Activated CD4-positive, alpha-beta T cell treated with anti-CD3 and anti-CD28 coated beads, Interleukin-2, amount 50 U/mL, for 1 hour (primary cell): ENCODE measurements at places on chromosomes 1 and 21.

DNA sequence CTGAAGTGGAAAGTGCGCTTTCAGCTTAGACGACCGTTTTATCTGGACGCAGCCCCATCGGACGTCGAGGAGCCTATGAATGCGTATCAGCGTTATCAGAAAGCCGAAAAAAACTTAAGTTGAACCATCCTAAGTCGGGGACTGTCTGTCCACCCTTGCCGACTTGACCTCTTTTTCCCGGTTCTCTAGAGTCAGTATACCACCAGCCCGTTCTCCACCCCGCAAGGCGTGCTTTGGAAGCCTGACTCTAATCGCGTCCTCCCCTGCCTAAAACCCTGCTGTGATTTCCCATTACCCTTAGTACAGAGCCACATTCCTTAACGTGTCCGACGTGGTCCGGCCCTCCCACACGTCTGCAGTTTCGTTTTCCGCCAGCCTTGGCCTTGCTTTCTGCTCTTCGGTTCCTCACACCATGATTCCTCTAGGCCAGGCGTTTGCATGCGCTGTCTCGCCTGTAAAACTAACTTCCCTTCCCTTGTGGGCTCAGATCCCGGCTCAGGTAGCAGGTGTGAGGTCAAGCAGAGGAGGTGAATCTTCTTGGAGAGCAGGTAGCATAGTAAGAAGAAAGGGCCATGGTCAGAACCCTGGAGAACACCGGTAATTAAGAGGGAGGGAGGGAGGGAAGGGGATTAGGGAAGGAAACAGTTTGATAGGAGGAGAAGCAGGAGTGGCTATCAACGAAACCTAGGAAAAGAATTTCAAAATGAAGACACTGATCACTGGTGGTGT, 865 bp downstream of the ADPRS start:
- no peak for DNase-seq

GRCh38 chr1:30930631-30931173, 22.1 kb upstream of the SDC3 start:
- no peak for DNase-seq

DNA sequence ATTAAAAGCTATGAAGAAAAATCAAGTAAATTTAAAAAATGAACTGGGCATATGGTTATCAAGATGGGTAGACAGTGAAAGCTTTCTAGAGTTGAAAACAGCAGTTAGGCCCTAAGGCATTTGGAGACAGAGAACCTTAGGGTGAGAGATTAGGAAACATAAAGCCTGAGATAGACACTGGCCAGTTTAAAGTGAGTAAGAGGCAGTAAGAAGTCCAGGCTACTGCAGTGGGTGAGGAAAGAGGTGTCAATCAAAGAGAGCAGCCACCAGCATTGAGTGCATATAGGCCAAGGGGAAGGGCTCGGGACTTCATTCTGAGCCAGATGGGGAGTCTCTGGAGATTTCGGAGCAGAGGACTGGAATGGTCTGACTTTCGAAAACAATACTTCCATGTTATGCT, 1360.5 kb upstream of the ADGRL4 start:
- no peak for DNase-seq

- DNase-seq = no peak
Measured at GRCh38 chr1:147676311-147677085, 6.2 kb upstream of the ACP6 start.

DNA sequence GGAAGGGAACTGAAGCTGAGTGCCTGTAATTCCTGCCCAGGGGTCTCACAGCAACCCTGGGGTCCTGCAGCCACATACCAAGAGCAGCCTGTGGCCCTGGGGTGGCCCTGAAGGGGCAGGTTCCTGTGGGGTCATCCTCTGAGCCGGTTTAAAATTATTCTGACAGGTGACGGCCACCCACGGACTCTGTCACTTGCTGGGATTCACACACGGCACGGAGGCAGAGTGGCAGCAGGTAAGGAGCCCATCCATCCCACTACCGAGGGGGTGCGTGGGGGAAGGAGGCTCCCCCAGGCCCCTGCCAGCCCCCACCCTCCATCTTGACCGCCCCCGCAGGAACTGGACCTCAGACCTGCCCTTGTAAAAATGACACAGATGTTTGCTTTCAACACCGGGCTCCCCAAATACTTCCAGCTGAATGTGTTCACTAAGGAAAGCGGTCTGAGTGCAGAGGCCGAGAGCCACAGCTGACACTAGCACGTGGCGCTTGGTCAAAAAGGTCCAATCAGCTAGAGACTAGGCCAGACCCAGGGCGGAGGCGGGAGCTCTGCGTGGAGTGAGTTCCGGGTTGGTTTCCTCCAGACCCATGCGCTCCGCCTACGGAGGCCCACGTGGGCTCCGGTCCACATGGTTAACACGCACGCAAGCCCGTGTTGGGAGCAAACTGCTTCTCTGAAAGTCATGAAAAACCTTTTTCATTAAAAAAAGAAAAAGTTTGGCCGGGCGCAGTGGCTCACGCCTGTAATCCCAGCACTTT, 10.0 kb downstream of the YBEY start:
- peak; percentile 43 for DNase-seq

GRCh38 chr1:31672986-31673385, 28.3 kb upstream of the PEF1 start:
- no peak for DNase-seq

DNA sequence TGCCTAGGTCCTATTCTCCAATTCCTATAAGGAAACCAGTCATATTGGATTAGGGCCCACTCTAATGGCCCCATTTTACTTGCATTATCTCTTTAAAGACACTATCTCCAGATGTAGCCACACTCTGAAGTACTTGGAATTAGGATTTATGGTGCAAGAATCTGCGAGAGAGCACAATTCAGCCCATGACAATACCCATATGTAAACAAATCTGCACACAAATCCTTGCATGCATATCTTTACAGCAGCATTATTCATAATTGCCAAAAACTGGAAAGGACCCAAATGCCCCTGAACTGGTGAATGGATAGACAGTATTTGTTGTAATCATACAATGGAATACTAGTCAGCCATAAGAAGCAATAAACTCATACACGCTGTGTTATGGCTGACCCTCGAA, 229.8 kb upstream of the ADAMTS5 start:
- no peak for DNase-seq

- DNase-seq = no peak
Measured at GRCh38 chr1:40944326-40944725, 35.2 kb upstream of the CTPS1 start.

GRCh38 chr21:26140926-26141325, 29.6 kb downstream of the APP start:
- no peak for DNase-seq

DNA sequence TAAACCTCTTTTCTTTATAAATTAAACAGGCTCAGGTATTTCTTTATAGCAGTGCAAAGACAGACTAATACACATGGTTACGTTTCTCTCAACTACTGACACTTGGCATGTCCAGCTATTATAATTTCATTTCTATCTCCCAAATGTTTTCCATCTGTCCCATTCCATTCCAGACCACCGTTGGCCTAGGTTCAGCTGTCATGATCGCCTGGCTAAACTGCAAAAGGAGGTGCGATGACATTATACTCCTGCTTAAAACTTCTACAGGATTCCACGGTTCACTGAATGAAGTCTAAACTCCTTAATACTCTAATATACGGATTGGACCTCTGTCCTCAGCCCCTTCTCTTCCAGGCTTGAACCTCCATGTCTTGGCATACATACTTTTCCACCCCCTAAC, 72.1 kb downstream of the RERE start:
- no peak for DNase-seq

DNA sequence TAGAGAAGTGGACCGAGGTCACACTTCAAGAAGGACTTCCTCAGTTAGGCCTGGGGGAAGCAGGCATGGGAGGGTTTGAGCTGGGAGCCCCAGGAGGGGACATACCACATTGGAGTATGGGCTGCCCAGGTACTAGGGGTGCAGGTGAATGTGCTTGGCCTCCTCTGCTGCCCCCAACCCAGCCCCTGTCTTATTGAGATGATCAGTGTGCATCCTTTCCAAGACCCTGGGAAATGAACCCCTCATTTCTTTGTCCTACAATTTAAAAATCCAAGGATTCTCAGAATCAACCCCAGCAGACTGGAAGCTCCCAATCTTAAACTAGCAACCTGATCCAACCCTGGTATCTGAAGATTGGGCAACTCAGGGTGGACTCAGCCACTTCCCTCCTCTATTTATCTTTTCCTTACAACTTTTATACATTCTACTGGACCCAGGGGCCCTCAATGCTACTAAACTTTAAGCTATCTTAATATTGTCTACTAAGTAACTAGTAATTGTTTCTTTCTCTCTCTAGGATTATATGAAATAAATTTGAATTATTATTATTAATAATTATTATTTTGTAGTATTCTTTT, 9.1 kb downstream of the MEX3A start:
- DNase-seq = no peak

DNA sequence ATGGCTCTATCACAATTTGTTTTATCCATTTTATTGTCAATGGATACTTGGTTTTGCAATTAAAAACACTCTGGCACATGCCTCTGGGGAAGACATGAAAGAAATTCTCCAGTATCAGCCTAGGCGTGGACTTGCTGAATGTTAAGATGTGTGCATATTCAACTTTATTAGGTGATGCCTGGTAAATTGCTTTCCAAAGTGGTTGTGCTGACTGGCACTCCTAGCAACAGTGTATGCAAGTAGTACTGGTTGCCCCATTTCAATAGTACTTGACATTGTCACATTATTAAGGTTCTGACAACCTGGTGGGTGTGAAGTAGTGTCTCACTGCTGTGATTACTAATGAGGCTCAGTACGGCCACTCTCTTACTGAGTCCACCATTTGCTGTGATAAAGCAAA, 48.1 kb downstream of the BEND5 start:
- no peak for DNase-seq

GRCh38 chr1:106960412-106960811, 96.1 kb upstream of the PRMT6 start:
- DNase-seq = no peak

- DNase-seq = no peak
Measured at GRCh38 chr1:187212377-187212776, 383.6 kb downstream of the PLA2G4A start.

DNA sequence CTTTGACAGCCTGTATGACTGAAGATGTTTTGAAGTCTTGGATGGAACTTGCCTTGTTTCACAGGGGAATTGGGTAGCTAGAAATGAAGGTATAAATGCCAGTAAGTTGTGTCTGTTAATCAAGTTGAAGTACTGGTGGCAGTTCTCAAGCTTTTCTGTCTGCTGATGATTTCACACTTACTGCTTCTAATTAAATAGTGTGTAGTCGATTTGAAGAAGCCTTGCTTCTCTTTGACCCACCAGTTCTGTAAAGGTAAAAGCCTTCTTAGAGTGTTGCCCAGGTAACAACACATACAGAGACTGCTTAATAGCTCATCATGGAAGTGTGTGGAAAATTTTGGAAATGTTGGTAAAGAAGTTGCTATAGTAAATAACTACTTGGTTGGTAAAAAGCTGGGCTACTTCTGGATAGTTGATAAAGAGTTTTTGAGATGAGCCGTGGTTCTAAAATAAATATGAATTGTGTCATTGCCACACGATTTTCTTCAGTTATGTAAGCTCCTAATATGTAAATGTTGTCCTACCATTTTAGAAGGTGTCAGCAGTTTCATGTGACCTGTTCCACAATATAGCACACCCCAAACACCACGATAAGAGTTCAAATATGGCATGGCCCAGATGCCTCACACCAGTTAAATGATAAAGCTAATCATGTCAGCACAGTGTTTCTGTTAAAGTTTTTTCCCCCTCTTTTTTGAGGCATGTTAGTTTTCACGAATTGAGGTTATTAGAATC, 7.4 kb downstream of the RABGAP1L start:
- DNase-seq = no peak

GRCh38 chr1:21490774-21491487, 18.3 kb upstream of the ALPL start:
- DNase-seq = no peak

- peak; percentile 9 for DNase-seq
Measured at GRCh38 chr1:59699227-59699847, 115.4 kb upstream of the HOOK1 start.

- DNase-seq = no peak
Measured at GRCh38 chr1:152179566-152179965, 20.5 kb upstream of the RPTN start.

GRCh38 chr1:7315316-7315715, 455.8 kb upstream of the VAMP3 start:
- no peak for DNase-seq

- no peak for DNase-seq
Measured at GRCh38 chr1:227357171-227357926, 39.1 kb upstream of the CDC42BPA start.

DNA sequence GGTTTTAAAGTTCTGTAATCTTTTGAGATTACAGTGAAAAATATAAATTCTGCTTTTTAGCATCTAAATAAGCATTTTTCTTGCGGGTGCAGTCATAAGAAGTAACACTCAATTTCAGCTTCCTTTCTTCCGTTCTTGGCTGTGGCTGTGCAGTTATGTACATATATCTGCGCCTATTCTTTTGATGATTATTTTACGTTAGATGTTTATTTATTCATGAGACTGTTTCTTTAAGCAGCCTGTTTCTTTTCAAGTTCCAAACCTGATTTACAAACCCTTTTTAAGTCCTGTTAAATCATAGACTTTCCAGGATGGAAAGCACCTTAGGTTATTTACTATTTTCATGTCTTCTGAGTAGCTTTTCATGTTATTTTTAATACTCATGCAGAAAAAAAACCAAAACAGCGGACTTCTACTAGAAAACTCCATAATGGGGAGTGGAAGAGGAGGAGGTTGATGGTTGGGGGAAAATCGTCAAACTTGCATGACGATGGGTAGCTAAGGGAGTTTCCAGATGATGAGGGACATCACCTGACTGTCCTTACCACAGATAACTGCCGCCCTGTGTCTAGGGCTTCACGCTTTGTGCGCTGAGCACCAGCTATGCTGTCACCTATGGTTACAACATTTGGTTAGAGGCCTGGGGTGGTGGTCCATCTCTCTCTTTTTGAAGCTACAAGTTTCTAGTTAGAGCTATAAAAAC, 2.6 kb downstream of the PRDM2 start:
- peak; percentile 71 for DNase-seq

DNA sequence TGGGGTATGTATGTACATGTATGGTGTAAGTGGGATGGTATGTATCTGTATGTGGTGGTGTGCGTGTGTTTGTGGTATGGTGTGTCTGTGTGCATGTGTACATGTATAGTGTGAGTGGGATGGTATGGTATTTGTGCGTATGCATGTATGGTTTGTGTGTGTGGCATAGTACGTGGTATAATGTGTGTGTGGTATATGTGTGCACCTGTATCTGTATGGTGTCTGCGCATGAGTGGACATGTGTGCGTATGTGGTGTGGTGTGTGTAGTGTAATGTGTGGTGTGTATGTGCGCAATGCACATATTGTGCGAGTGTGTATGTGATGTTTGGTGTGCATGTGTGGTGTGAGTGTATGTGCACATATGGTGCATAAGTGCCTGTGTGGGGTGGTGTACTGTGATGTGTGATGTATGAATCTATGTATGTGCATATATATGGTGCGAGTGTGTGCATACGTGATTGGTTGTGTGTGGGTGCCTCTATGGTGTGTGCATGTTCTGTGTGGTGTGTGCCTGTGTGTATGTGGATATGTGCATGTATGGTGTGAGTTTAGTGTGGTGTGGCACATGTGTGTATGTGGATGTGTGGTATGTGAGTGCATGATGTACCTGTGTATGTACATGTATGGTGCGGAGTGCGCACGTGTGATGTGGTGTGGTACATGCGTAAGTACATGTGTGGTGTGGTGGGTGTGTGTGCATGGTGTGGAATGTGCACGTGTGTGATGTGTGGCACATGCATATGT, 38.8 kb downstream of the WDR4 start:
- no peak for DNase-seq
